ENCODE measurements at places on chromosomes 6 and 20.

DNA sequence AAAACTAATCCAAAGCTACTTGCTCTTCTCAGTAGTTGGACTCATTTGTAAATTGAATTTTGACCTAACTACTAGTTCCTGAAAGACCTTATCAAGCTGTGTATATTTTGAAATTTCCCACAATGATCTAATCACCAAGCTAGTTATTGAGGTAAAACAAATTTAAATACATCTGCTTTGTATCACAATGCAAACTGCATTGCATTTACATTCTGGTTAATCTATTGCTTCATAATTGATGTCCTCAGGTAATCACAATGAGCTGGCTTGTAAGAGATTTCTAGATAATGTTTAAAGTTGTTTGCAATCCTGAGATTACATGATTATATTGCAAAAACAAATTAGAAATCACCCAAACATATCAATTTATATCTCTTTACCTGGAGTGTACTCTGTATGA is 848.8 kb downstream of the HACE1 start:
- DNase-seq: no peak

- DNase-seq: no peak
These were observed 470 bp upstream of the FAM83C start for GRCh38 chr20:35292504-35293285.

DNA sequence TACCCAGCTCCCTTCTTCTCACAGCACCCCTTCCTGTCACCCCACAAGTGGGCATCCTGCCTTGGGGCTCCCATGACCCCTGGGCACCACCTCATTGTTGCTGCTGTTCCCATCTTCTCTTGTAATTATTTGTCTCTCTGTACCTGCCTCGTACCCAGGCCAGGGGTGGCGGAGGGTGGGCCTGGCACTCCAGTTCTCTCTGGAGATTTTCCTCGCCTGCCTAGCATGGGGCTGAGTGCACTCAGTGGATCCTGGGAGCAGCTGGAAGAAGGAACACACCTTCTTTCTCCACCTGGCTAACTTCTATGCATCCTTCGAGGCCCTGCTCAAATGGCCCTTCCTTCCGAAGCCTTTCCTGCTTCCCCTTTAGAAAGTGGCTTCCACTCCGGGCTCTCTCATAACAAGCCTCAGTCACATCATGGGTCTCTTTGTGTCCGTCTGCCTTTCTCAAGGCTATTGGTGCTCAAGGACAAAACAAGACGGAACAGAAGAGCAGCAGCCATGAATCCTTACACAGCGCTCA is 79.2 kb downstream of the SRC start:
- DNase-seq: no peak

DNA sequence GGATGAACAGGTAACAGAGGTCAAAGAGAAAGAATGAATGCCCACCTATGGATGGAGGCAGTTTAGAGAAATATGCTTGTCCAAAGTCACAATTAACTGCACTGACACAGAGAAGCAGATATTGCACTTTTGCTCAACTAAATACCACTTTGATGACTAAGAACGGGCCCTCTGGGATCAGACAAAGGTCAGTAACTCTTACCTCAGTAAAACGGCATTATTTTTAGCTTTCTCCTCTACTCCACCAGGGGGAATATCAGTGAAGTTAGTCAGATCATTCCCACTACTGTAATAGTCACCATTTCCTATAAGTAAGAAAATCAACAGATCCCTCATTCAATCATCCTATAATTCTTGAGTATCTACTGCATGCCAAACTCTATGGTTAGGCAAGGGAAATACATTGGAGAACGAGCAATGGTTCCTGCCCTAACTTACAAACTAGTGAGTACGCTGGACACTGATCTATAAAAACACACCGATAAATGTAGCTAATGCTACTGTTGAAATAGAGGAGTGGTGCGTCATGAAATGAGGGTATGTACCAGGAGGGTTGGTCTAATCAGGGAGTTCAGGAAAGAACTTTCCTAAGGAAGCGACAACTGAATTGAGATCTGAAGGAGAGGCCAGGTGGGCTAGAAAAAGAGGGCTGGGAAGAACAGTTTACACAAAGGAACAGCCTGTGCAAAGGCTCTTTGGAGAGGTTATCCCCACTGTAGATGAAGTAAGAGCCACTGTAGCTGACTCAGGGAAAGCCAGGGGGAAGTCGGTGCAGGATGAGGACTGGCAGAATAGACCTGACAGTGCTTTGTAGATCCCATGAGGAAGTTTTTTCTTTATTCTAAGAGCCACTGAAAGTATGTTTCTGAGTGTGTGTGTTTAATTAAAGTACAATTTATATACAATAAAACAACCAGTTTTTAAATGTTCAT is 9.2 kb downstream of the ECI2 start:
- no peak for DNase-seq

GRCh38 chr6:161232010-161232409 is 41.9 kb downstream of the AGPAT4 start:
- no peak for DNase-seq

- no peak for DNase-seq
These were observed 414.6 kb downstream of the RFPL4B start for GRCh38 chr6:112761740-112762139.

- no peak for DNase-seq
These were observed 19.6 kb upstream of the ABT1 start for GRCh38 chr6:26576929-26577719.

DNA sequence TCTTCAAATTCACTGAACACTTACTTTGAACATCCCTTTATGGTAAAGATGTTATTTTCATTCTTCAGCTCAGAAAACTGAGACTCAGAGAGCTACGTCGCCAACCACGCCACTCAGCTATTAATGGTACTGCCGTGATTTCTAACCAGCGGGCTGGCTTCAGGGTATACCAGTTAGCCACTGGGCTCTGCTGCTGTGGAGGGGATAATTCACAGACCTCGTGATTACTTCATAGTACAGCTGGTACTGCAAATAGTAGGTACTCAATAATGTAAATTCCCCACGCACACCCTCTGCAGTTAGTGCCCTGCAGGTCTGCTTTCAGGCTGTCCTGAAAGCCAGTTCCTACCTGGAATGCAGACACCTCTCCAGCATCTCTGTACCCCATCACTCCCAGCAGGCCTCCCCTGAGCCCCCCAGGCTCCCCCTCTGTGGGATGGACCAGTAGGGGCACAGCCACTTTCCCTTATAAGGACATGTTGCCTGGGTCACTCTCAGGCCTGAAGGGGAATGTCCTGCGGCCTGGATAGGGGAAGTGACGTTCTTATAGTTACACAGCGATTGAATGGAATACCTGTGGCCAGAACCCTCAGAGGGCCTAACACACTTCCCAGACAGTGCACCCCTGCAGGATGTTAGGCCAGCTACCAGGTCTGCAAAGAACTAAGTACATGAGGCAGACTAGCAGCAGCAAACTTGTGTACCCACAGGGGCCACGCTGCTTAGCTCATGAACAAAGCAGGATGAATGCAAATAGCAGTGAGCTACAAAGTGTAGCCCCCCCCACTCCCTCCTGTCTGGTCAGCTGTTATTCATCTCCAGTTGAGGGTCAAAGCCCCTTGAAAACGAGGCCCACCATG is 1.3 kb upstream of the OCSTAMP start:
- no peak for DNase-seq

DNA sequence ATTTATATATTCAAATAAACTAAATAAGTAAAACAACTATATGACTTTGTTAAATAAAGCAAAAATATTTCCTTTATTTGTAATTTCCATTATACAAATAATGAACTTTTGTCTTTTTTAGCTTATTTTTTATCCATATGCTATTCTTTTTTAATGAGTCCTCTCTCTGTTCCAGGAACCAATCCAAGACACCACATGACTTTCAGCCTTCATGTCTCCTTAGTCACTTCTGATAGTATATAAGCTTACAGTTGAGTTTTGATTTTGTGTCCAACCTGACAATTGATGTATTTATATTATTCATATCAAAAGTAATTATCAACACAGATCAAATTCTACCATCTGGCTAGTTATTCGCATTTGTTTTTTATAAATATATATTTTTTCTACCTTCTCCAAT is 582.3 kb upstream of the GJE1 start:
- DNase-seq: no peak

DNA sequence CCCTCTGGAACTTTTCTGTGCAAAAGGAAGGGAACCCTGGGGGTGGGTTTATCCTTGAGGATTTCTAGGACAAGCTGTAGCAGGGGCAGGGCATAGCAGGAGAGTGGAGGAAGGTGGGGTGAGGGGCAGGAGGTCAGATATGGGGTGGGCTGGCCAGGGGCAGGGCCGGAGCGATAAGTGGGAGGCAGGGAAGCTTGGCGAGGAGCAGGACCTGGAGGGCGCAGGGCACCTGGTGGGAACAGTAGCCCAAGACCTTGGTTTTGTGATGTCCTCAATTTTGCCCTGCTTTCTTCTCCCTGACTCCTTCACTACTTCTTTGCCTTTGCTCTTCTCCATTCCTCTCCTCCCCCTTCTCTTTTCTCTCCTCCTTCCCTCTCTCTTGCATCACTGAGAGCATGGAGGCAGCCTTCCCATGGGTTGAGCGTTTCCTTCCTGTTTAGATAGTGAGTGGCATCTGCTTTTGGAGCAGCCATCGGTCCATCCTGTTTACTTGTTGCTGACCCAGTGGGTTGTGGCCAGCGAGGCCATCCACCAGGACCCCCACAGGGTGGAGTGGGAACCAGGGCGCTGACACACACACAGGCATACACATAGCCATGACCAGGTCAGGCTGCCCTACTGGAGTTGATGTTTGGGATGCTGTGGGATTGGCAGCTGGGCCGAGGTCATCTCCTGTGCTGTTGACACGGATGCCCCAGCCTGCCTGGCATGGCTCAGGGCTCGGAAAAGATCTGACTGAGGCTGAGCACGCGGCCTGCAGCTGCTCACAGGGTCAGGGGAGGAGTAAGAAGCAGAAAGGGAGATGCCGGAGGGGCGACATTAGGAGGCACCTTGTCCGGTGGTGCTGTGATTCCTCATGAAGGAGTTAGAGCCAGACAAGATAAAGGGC is 121.0 kb upstream of the RNF24 start:
- DNase-seq: peak; percentile 66

Measured in brain pericyte (primary cell).